ENCODE measurements at places on chromosomes 3 and 15.

DNA sequence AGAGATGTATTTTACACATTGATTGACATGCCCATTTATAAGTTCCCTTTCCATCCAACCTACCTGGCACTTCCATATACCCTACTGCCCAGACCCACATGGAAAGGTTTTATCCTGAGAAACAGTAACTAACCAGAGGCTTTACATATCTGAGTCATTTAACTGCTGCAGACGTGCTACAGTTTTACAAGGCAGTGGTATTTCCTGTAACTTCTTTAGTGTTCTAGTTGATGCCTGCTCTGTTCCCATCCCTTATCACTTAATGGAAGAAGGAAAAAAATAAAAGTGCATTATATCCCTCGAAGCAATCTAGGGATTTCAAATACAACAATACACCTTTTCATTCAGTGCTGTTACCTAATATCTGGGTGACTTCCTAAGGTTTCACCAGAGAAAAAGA is 107.1 kb downstream of the TMCO5A start:
- DNase-seq: no peak

DNA sequence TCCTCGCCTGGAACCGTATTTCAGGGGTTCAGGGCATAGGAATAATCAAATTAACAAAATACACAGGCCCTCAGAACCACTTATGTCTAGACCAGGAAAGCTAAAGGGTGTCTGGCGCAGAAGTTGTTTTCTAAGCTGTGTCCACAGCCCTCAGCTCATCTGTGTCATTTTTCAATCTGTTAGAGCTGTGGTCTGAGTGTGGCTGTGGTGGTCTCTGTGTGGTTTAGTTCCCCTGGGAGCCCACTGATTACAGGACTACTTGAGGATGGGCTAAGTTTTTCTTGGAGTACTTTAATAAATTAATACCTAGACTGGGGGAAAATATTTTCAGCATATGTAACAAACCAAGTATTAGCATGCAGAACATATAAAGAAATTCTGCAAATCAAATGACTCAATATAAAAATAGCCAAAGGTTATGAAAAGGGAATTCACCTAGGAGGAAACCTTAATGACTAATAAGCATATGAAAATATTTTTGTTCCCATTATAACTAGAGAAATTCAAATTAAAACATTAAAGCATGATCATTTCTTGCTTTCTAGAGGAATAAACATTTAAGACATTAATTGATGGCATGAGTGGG is 186.3 kb downstream of the SATB1 start:
- DNase-seq: no peak

GRCh38 chr3:167750272-167750971 is 14.9 kb downstream of the SERPINI1 start:
- no peak for DNase-seq

GRCh38 chr3:172517859-172518466 is 5.3 kb downstream of the TNFSF10 start:
- DNase-seq: no peak

DNA sequence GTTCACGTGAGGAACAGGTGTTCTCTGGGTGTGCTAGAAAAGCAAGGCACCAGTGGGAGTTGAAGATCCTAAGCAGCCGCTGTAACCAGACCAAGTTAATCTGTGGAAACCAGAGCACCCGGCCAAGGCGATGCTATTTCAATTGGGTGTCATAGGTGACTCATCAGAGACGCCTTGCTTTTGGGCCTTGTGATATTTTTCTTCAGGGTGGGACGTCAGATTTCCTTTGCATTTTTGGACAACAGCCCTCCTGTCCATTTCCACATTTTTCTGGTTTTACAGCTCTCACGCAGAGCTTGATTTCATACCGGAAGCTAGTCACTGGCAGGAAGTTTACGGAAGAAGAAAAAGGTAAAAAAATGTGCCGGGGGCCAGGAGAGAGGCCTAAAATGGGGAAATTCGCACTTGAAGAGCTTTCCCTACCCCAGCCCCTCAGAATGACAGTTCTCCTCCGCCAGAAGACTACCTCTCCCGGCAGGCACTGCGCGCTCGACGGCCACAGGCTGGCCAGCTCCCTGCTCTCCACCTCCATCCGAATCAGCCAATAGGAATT is 471 bp upstream of the KBTBD8 start:
- no peak for DNase-seq

- no peak for DNase-seq
Observed at GRCh38 chr15:60073466-60073840, 69.3 kb downstream of the FOXB1 start.

- no peak for DNase-seq
Observed at GRCh38 chr3:144775551-144775950, 803.9 kb downstream of the DIPK2A start.

GRCh38 chr15:95604634-95605036 is 725.9 kb upstream of the NR2F2 start:
- no peak for DNase-seq

GRCh38 chr3:54994111-54994513 is 66.3 kb upstream of the LRTM1 start:
- DNase-seq: no peak

DNA sequence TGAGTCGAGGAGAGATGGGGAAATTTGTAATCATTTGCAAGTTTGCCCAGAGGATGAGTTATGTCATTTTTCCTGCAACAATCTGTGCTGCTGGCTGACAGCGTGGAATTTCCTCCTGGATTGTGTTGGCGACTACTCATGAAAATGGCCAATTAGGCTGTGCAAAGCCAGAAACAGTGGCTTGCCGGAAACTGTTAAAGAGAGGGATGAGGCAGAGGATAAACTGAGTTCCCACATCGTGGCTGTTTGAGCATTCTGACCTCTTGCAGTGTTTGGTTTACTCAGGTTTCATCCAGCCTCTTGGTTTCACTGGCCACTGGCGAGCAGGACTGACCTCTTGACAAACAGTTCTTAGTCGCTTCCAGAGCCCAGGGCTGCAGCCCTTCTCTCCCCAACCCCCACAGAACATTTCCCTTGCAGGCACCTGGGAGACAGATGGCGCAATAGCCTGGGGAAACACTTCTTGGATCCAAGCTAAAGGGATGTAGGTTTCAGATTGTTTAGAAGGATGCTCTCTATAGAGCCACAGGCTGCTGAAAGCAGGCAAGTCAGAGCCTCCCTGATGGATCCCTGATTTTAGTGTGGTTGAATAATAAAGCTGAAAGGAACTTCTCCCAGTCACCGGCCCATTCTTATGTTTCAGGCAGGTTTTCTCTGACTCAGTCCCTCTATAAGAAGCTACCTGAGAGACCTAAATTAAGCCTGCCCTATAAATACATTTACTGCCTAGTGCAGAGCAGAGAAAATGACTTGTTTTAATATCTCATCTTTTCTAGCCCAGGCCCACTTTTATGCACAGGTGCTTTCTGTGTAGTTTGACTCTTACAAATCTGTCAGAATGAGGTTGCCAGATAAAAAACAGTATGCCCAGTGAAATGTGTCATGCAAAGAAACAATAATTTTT is 92.8 kb upstream of the UBE2E1 start:
- DNase-seq: no peak

GRCh38 chr3:114424337-114424736 is 130.5 kb downstream of the TIGIT start:
- DNase-seq: no peak

GRCh38 chr15:49895347-49896223 is 223.4 kb downstream of the ATP8B4 start:
- DNase-seq: no peak

DNA sequence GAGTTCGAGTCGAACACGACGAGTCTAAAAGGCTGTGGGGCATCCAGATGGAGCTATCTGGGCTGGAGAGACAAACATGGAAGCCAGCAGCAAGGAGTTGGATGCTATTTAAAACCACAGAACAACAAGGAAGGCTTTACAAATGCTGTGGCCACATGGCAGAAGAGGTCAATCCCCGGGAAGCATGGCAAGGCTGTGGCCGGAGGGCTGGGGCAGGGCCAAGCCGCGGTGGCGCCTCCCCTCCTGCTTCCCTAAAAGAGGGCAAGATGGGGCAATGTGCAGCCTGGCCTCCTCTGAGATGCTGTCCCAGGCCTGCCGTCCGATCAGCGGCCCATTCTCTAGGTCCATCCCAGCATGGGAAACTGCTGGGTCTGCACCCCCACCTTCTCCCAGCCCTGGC is 139.1 kb downstream of the SRGAP3 start:
- no peak for DNase-seq

DNA sequence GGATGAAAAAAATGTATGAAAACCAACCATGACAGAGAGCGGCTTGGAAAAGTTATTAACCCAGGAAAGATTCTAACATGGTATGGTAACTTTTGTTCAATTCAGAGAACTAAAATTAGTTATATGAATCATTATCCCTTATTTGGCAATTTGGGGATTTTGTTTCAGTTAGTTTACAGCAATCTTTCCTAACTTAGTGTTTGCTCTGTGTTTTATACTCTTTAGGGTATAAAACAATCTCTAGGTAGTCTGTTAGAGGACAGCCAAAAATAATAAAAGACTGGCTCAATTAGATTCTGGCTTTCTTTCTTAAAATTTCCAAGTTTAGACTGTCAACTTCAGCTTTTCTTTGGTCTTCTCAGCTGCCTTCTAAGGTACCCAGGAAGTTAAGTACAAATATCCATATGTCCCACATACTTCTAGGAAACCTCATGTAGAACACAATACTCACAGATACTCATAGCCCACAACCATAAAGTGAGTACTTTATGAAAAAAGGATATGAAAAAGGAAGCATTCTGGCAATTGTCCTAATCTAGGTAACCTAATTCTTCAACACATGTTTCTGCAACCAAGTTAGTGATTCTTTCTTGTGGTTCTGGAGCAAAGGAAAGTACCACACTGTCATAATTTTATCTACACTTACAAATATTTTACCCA is 849.3 kb downstream of the ROBO1 start:
- DNase-seq: no peak

DNA sequence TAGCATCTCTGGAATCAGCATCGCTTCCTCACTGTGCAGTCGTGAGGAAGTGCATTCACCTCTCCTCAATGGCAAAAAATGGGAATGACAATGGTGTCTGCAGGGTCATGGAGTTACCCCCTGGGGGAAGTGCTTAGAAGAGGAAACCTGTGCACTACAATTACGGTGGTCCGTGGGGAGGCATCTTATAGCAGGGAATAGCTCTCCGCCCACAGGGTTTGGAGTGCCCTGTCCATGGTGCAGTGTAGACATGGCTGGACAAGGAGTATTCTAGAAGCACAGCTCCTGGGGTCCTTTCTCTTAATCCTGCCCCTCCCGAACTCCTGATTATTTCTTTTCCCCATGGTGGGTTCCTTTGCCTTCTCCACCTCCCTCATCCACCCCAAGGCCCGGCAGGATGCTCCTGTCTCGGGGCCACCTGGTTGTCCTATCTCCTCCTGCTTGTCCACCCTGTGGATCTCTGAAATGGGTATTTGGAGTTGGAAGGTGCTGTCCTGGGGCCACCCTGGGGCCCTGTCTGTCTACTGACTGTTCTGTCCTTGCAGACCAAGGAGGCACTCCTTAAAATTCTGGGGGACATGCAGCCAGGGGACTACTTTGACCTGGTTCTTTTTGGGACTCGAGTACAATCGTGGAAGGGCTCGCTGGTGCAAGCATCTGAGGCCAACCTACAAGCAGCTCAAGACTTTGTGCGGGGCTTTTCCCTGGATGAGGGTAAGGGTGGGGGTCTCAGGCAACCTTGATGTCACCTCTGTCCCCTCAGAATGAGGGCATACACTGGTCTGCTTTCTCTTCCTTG is 5.2 kb downstream of the ITIH1 start:
- no peak for DNase-seq

GRCh38 chr3:129650256-129650872 is 43.9 kb upstream of the PLXND1 start:
- DNase-seq: peak; percentile 30

- DNase-seq: no peak
Observed at GRCh38 chr3:36945333-36945980, 603 bp upstream of the TRANK1 start.

GRCh38 chr3:111734652-111735051 is 124.4 kb upstream of the PHLDB2 start:
- no peak for DNase-seq

- no peak for DNase-seq
Observed at GRCh38 chr15:77714023-77714422, 81.3 kb upstream of the LINGO1 start.

GRCh38 chr3:172273378-172273777 is 174.9 kb downstream of the GHSR start:
- no peak for DNase-seq

- DNase-seq: no peak
Observed at GRCh38 chr3:27903446-27903845, 181.3 kb upstream of the EOMES start.

DNA sequence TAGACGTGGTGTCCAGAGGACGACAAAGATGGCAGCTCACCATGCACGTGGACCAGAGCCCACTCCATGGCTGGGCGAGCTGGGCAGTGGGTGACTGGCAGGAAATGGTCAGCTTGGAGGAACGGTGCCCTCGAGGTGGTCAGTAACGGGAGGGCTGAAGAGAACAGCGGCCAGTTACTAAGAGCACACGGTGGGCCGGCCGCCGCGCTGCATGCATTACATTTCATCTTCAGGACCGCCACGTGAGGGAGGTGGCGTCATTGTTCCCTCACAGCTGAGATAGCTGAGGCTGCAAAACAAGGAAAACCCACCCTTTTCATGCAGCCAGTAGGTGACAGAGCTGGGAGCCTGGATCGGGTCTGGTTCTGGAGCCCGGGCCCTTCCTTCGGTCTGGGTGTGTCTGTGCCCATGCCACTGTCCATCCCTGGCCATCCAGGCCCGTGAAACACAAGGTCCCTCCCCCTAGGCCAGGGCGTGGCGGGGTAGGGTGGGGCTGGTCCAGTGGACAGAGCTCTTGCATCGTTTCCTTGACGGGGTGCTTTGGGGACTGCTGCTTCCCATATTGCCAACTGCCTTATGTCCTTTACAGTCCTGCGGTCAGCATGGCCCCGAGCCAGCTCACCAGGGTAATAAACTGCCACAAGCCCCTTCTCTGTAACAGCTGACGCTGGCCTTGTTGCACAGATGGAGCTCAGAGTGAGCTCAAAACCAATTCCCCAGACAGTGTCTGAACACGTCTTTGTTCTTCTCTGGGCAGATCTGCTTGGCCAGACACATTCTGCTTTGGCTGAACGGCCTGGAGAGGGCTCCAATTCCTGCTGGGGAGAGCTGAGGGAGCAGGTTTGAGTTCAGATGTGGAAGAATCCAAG is 51.8 kb downstream of the RGMA start:
- DNase-seq: no peak

GRCh38 chr3:193816656-193817311 is 223.8 kb downstream of the OPA1 start:
- DNase-seq: no peak

DNA sequence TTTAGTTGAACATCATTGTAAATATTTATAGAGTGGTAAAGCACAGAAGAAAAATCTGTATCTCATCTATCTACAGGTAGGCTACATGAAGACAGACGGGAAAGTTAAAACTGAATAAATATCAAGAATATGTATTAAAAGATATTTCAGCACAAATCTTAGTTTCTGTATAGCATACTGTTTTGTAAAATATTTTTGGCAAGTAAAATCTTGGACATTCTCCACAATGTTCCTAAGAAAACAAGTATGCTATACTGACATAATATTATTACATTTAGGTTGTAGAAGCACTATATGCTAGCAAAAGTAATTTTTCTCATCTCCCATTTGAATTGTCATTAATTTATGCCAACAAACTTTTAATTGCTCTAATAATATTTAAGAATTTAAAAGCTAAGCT is 326.4 kb upstream of the ARL6 start:
- no peak for DNase-seq

- DNase-seq: no peak
Observed at GRCh38 chr3:153443961-153444360, 281.9 kb downstream of the RAP2B start.

Measured in effector CD8-positive, alpha-beta T cell (primary cell).